ENCODE measurements at places on chromosomes 13 and 19. TPM values are rescaled to one million over a fixed set of nuclear protein-coding genes. Genes with fewer than 3 reads are reported as not detected.
A peak's percentile ranks its signal among the peaks of the same experiment; 100 is the strongest.

- H3K4me1 ChIP-seq = no peaks in the 10 kb centered on the region
- no peaks in the 10 kb centered on the region for H3K27me3 ChIP-seq
- peaks cover 15% of the 10 kb centered on the region for H3K36me3 ChIP-seq
- no peak overlapping the region for H3K27ac ChIP-seq
- H3K4me3 ChIP-seq = no peak overlapping the region
- DNase-seq = no peak
These were observed 18.9 kb upstream of the SLC39A3 start for GRCh38 chr19:2758601-2759313.

The C5AR1 gene
- total RNA-seq = not detected

- peaks cover 25% of the 10 kb centered on the region for H3K27me3 ChIP-seq
- H3K4me3 ChIP-seq = no peak overlapping the region
- no peak for DNase-seq
These were observed 5.9 kb upstream of the DIRAS1 start for GRCh38 chr19:2726904-2727639.

DNA sequence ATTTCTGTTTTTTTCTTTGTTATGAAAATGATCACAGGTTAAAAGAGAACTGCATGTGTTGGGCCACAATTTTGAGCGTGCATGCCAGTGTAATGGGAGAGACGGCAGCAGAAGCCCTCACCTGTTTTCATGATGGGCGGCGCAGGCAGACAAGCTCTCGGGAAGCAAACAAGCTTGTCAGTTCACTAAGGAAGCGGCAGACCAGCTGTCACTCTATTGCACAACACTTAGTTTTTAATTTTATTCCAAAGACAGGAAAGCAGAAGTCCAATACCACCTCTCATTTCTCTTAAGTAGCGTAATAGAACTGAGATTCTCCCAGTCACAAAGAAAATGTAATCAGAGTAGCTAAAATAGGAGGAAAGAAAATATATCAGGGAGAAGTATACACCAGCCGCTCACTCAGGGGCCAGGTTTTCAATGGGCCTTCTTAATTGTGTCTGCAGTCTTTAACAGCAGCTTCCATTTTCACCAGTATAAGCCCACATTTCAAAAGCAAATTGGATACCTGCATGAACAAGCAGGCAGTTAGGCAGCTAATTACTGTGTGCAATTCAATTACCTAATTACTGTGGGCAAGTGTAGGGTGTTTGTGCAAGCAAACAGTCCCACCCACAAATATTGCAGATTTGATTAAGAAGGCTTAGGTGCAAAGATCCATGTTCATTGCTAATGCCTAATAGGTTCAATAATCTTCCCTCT is 711.4 kb downstream of the DIAPH3 start:
- H3K4me1 ChIP-seq = peaks cover 9% of the 10 kb centered on the region
- no peak for DNase-seq
- no peak overlapping the region for H3K27ac ChIP-seq
- no peaks in the 10 kb centered on the region for H3K27me3 ChIP-seq
- no peaks in the 10 kb centered on the region for H3K36me3 ChIP-seq

- no peaks in the 10 kb centered on the region for H3K27me3 ChIP-seq
- H3K36me3 ChIP-seq = no peaks in the 10 kb centered on the region
- no peak overlapping the region for H3K27ac ChIP-seq
- no peaks in the 10 kb centered on the region for H3K4me1 ChIP-seq
These were observed 9.9 kb downstream of the COL4A1 start for GRCh38 chr13:110297011-110297410.

The PTH2 gene
- total RNA-seq = 6.2 TPM

GRCh38 chr13:60645676-60646075 is 248.7 kb downstream of the TDRD3 start:
- DNase-seq = no peak
- H3K36me3 ChIP-seq = no peaks in the 10 kb centered on the region
- no peaks in the 10 kb centered on the region for H3K27me3 ChIP-seq
- H3K4me3 ChIP-seq = no peak overlapping the region
- no peak overlapping the region for H3K27ac ChIP-seq

DNA sequence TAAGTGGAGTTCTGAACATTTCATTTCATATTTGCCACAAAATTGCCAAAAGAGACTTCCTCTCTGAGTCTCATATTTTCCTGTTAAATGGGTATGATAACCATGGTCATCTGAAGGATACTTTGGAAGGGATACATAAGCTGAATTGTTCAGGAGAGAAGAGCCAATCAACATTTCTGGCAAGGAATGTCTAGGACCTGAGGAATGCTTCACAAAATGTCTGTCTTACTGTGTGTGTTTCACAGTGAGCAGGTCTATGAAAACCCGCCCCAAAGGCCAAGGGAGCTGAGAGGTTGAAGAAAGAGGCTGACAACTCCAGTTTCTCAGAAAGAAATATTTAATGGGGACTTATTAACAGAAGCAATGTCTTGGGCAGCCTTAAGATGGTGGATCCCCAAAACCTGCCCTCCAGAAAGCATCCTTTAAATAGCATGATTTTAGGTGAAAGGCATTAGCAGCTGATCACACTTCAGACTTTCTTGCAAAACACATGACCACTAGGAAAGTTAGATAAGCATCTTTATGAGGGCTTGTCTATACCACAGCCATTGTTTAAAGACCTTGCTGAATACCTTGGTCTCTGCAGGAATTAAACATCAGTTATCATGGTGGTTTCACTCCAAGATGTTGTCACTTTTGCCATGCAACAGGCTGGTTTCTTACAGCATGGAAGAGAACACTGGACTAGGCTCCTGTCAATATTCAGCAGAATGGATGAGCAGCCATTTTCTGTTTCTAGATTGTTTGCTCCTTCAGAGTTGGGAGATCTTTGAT is 78.9 kb downstream of the TNFSF11 start:
- DNase-seq = no peak
- H3K4me3 ChIP-seq = no peak overlapping the region
- no peaks in the 10 kb centered on the region for H3K36me3 ChIP-seq
- no peaks in the 10 kb centered on the region for H3K27me3 ChIP-seq

DNA sequence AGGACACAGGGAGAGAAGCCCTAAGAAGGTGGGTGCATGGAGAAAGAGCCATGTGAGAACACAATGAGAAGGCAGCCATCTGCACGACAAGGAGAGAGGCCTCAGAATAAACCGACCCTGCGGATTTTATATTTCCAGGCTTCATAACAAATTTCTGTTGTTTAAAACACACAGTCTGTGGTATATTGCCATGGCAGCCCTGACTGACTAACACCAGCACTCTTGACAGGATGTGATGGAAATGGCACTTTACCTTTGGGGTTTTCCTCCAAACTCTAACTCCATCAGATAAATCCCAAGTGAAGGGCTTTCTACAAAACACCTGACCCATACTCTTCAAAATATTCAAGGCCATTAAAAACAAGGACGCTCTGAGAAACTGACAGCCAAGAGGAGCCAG is 13.2 kb upstream of the MED4 start:
- no peak overlapping the region for H3K27ac ChIP-seq
- H3K4me3 ChIP-seq = no peak overlapping the region
- no peaks in the 10 kb centered on the region for H3K27me3 ChIP-seq
- H3K4me1 ChIP-seq = no peaks in the 10 kb centered on the region
- no peak for DNase-seq

DNA sequence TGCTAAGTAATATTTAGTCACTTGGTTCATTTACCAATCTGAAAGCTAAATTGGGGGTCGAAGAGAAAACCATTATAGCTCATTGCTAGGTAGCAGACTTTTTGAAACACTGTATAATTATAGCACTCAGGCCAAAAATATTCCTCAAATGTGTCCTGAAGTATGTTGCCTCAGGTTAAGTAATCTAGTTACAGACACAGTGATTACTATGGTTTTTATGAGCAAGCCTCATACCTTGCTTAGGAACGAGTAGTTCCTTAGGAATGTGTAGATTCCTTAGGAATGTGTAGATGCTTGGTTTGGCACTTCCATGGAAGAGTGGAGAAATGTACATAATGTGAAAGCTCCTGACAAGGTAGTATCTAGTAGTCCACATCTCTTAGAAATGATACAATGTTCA is 387.5 kb downstream of the LMO7 start:
- peak overlapping the region; percentile 95 for H3K27ac ChIP-seq
- DNase-seq = no peak
- H3K27me3 ChIP-seq = no peaks in the 10 kb centered on the region
- no peaks in the 10 kb centered on the region for H3K36me3 ChIP-seq
- H3K4me3 ChIP-seq = no peak overlapping the region

The NUMBL gene
- total RNA-seq = 17.1 TPM

DNA sequence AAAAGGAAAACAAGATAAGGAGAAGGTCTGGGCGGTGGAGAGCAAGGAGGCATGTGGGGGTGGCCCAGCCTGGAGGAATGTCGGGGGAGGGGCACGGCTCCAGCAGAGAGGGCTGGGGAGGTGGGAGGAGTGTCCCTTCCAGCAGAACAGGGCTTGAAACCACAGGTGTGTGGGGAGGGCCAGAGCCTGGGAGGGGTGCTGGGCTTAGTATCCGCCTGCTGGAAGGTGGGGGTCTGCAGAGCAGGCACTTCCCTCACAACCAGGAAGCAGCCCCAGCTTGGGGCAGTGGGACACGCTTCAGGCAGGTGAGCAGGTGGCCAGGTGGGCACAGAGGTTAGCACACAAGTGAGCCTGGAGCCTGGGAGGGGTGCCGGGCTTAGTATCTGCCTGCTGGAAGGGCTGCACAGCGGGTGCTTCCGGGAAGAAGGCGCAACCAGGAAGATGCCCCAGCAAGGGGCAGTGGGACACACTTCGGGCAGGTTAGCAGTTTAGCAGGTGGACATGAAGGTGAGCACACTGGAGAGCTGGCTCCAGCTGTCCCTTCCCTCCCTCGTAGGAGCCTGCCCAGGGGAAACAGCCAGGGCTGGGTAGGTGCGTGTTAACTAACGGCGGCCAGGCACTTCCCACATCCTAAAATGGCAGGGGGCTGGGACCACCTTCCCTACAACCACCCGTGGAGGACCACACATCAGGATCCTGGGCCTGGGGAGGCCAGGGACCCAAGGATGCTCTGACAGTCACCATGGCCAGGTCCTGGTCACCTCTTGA is 3.0 kb downstream of the GAS6 start:
- no peak overlapping the region for H3K4me3 ChIP-seq
- peak overlapping the region; percentile 63 for H3K27ac ChIP-seq
- peaks cover 35% of the 10 kb centered on the region for H3K4me1 ChIP-seq
- H3K36me3 ChIP-seq = no peaks in the 10 kb centered on the region
- peak; percentile 51 for DNase-seq
- H3K27me3 ChIP-seq = peaks cover 17% of the 10 kb centered on the region

The TPTE2 gene
- 0.24 TPM for total RNA-seq

DNA sequence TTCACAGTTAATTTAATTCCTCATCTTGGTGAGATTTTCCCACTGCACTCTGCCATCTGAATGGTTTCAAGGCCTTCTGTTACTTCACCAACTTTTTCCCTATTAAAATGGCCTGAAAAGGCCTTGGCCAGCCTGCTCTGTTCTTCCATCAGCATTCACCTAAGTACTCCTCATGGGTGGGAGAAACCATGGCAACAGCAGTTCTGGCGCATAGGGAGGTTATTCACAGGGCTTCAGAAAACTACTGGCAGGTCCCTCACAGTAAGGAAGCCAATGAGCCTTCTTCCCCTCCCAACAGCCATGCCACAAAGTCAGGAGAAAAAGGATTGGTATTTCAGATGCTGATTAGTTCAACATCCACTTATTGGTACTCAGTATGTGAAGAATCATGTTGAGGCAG is 17.2 kb upstream of the GJB2 start:
- H3K27me3 ChIP-seq = no peaks in the 10 kb centered on the region
- H3K4me3 ChIP-seq = no peak overlapping the region
- no peaks in the 10 kb centered on the region for H3K36me3 ChIP-seq
- no peak for DNase-seq

GRCh38 chr13:106602178-106602577 is 34.2 kb upstream of the ARGLU1 start:
- H3K27ac ChIP-seq = no peak overlapping the region
- DNase-seq = no peak
- no peaks in the 10 kb centered on the region for H3K4me1 ChIP-seq

GRCh38 chr19:14402332-14403144 is 16.6 kb downstream of the DDX39A start:
- no peaks in the 10 kb centered on the region for H3K36me3 ChIP-seq
- H3K27ac ChIP-seq = no peak overlapping the region
- no peak overlapping the region for H3K4me3 ChIP-seq
- no peaks in the 10 kb centered on the region for H3K4me1 ChIP-seq
- DNase-seq = peak; percentile 84

DNA sequence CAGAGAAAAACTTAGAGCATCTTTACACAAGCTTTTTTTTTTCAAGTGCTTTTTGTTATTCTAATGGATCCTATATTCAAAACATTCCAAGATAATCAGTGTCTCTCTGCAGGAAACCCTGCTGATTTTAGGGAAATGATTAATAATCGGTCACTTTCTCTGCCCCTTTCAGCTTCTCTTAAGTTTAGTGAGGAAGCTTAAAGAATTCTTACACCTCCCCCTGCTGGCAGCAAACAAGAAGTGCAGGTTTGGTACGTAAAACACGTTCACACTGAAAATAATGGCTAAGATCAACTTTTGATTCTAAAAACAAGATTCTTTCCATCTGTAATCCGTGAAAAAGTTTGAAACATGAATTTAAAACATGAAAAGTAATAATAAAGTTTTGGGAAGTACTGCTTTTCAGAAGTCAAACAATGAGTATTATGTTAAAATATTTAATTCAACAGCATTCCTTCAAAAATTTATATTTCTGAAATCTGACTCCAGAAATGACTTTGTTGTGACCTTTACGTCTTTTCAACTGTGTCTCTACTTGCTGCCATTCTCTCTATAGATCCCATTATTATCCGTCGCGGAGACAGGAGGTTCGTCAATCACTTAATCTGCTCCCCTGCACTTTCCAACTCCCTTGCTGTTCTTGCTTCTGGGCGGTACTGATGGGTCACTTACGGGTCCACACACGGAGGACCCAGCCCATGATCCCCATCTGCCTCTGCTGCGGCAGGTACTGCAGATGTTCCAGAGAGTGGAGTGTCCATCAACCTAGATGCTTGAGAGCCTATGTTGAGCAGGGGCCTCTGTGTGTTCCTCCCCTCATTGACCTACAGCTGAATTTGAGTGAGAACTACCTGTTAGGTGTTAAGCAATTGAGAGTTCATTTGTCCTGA is 203.1 kb upstream of the EDNRB start:
- no peaks in the 10 kb centered on the region for H3K36me3 ChIP-seq
- H3K4me1 ChIP-seq = no peaks in the 10 kb centered on the region
- DNase-seq = peak; percentile 66
- H3K27ac ChIP-seq = no peak overlapping the region
- H3K27me3 ChIP-seq = no peaks in the 10 kb centered on the region

The ATP1A3 gene
- 4.5 TPM for total RNA-seq

The PEX11G gene
- total RNA-seq = 6.5 TPM

The POLR2I gene
- total RNA-seq = 130 TPM

DNA sequence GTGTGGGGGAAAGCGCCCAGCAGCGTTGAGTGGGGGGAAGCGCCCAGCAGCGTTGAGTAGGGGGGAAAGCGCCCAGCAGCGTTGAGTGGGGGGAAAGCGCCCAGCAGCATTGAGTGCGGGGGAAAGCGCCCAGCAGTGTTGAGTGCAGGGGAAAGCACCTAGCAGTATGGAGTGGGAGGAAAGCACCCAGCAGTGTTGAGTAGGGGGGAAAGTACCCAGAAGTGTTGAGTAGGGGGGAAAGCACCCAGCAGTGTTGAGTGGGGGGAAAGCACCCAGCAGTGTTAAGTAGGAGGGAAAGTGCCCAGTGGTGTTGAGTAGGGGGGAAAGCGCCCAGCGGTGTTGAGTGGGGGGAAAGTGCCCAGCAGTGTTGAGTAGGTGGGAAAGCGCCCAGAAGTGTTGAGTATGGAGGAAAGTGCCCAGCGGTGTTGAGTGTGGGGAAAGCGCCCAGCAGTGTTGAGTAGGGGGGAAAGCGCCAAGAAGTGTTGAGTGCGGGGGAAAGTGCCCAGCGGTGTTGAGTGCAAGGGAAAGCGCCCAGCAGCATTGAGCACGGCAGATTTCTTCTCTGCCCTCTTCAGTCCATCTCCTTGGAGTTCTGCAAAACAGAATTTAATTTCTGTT is 138.4 kb downstream of the ATP11A start:
- H3K27me3 ChIP-seq = no peaks in the 10 kb centered on the region
- no peak for DNase-seq
- H3K4me3 ChIP-seq = no peak overlapping the region
- no peaks in the 10 kb centered on the region for H3K4me1 ChIP-seq

Measured in cardiac muscle cell (in vitro differentiated cells and primary cell).